Esophagus mucosa (tissue), 1 donor: ENCODE measurements at places on chromosomes 6 and 20.

DNA sequence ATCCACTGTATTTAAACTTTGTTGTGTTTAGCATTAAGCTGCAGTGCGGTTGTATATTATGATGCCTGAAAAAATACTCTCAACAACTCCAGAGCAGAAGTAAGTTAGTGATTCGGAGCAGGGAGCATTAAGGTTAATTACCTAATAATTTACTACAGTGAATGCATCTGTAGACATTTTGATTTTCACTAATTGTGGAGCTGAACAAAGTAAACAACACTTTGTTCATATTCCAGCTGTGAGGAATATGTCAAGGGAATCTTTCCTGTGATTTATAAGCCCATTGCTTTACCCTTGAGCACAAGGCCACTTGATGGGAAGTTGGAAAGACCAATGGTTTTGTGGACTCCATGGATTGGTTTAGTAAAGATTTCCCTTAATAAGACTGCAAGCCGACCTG, 77.1 kb downstream of the CBLN4 start:
- ATAC-seq: no peak

GRCh38 chr20:4272225-4272624, 256.9 kb upstream of the RNF24 start:
- no peak for ATAC-seq

DNA sequence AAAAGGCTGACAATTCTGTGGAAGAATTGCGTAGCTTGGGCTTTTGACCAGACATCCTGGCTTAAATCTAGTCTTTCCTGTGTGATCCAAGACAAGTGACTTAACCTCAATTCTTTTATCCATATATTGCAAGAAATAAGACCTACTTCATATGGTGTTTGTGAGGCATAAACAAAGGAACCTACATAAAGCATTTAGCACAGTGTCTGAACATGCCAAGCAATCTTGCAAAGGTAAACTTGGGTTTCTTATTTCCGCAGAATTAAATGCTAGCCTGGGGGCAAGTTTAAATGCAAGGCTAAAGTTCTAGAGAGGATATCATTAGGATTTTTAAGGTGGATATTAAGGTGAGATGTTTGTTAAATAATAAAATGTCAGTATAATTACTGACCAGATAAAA, 47.9 kb downstream of the HDDC2 start:
- peak; percentile 42 for ATAC-seq

GRCh38 chr20:12023194-12023795, 105.6 kb downstream of the BTBD3 start:
- no peak for ATAC-seq

- ATAC-seq: peak; percentile 43
Measured at GRCh38 chr20:40703975-40704530, 15.0 kb upstream of the MAFB start.

GRCh38 chr6:105209950-105210706, 30.3 kb upstream of the POPDC3 start:
- no peak for ATAC-seq

DNA sequence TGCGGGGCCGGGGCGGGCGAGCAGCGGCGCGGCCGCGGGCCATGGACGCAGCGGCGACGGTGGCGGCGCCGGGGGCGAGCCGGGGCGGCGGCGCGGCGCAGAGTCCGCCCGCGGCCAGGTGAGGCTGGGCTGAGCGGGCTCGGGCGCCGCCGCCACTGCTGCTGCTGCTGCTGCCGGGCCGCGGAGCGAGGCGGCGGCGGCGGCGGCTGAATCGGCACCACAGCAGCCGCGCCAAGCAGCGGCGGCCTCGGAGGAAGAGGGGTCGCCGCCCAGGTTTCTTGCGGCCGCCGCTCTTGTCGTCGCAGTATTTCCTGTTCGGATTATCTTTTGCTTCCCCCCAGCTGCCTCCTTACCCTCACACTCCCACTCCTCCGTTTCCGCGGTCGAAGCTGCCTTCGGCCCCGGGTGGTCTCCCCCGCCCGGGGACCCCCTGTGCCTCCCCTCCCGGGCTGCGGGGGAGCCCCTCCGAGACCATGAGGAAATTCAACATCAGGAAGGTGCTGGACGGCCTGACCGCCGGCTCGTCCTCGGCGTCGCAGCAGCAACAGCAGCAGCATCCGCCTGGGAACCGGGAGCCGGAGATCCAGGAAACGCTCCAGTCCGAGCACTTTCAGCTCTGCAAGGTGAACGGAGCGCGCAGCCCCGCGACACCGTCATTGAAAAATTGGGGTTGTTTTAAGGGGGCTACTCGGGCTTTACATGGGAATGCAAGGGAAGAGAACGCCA, at the start of gene STXBP5:
TSS of gene STXBP5 (plus strand) at position 358 of the 726 bp plus-strand sequence. CDS start at position 474, 116 bp downstream.
- peak; percentile 7 for ATAC-seq

GRCh38 chr20:7850775-7851490, 89.3 kb downstream of the HAO1 start:
- ATAC-seq: no peak

DNA sequence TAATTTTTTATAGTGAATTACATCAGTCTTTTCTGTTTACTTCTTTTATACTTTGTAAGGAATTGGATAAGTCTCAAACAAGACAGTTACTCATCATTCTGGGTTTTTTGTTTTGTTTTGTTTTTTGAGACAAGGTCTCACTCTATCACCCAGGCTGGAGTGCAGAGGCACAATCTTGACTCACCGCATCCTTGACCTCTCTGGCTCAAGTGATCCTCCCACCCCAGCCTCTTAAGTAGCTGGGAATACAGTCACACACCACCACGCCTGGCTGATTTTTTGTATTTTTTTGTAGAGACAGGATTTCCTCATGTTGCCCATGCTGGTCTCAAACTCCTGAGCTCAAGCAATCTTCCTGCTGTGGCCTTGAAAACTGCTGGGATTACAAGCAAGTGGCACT, 524.3 kb downstream of the EYS start:
- ATAC-seq: no peak

DNA sequence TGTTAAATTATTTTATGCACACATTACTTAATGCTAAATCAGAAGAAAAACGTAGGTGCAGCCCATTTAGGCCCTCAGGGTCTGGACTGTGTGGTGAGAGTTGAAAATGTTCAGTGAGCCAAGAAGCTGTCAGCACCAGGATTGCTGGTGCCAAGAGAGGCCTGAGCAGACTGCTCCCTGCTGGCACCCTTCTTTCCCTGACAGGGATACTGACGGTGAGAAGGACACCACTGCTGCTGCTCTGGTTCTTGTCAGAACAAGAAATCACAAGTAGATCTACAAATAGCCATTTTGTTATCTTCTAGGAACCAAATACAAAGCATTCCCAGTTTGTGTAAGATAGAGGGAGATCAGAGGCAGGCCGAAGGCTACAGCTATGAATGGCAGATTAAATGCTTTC, 48.7 kb upstream of the CRISP1 start:
- peak; percentile 69 for ATAC-seq

DNA sequence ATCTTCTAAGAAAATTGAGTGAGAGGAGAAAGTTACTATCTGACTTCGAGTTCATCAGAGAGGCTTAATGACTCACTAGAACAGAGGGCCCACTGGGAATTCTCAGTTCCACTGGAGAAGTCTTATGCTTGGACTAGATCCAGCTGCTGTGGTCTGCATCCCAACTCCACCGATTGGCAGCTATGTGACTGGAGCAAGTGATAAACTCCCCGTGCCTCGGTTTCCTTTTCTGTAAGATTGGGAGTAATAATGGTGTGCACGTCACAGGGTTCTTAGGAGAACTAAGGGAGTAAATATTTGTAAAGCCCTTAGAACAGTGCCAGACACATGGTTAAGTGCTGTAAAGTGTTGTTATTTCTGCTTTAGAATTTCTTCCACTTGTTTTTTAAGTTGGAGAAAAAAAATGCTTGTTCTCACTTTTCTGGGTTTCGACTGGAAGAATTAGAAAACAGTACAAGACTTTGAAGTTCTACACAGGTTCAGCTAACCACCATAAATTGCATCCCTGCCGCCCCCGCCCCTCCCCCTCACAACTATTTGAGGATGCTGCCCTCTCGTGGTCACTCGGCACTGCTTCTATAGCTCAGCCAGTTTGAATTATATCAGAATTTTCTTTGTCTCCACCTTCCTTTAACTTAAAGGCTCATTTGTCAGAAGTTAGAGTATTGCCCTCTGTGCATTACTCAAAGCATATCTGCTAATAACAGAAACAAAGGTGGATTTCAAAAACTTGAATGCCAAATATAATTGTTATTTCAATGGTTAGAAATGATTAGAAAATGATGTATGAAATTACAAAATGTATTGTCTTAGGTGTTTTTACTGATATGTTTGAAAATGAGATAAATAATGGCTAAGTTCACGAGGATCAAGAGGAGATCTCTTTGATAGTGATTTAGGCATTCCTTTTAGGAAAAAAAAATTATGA, 95.0 kb upstream of the IFNGR1 start:
- peak; percentile 70 for ATAC-seq

GRCh38 chr6:74273541-74273940, 577.5 kb downstream of the CD109 start:
- no peak for ATAC-seq

DNA sequence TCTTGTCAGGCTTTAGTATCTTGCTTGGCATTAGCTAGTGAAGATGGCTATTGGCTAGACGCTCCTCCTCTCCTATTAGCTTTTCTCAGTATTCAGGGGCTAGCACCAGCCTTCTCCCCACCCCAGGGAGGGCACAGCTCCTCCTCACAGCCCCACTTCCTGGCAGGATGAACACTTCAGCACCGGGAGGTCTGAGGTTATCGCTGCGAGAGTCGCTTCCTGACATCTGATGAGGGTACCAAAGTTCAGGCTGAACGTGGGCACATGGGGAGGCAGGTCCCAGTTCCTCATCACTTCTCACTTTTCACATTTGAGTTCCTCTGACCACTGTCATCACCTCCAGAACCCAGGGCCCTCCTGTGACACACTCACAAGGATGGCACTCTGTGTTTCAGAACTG, 66.6 kb downstream of the LAMA4 start:
- no peak for ATAC-seq
